ENCODE measurements at places on chromosomes 3 and 15. TPM values are rescaled to one million over a fixed set of nuclear protein-coding genes. Genes with fewer than 3 reads are reported as not detected.

Gene INKA1
- 20.5 TPM for total RNA-seq

Gene SAMD7
- total RNA-seq = not detected

Gene ATP13A4
- 0.31 TPM for total RNA-seq

Gene GXYLT2
- 2.6 TPM for total RNA-seq

Gene CHL1
- total RNA-seq = not detected

Gene AQR
- 20.8 TPM for total RNA-seq

Gene HERC2
- total RNA-seq = 44.8 TPM

Gene SELENOS
- total RNA-seq = 90.8 TPM

Gene GRAMD2A
- total RNA-seq = 0.06 TPM

Gene SAMMSON
- not detected for total RNA-seq

Gene KCNH8
- not detected for total RNA-seq

Gene WDR48
- total RNA-seq = 44.3 TPM

Gene IP6K2
- total RNA-seq = 33.7 TPM

Gene SKIC8
- total RNA-seq = 96.8 TPM

Gene VWA5B2
- total RNA-seq = 0.06 TPM

Gene ANKDD1A
- total RNA-seq = 6.7 TPM

Gene AMIGO3
- not detected for total RNA-seq

Gene GOLGA6B
- total RNA-seq = not detected

Gene SMCO1
- total RNA-seq = not detected

Gene C3orf20
- 0.13 TPM for total RNA-seq

Gene CASR
- total RNA-seq = not detected

Gene C3orf85
- not detected for total RNA-seq

Gene LRRN1
- total RNA-seq = not detected

Gene GOLGA8K
- total RNA-seq = 0.31 TPM

Gene GREM1
- under 0.01 TPM for total RNA-seq

Gene PAQR5
- 2.1 TPM for total RNA-seq

Gene PRR20G
- not detected for total RNA-seq

Gene EPHA3
- 3.0 TPM for total RNA-seq

Gene GOLGA6A
- not detected for total RNA-seq

Gene CCR4
- not detected for total RNA-seq

Gene FRMD5
- 14.2 TPM for total RNA-seq

Gene C3orf80
- total RNA-seq = 0.25 TPM

Gene CEMIP
- 600 TPM for total RNA-seq

Gene ACAN
- total RNA-seq = 21.0 TPM

Gene INAFM2
- total RNA-seq = 33.8 TPM

Gene ARRDC4
- 4.4 TPM for total RNA-seq
